Ascending aorta (tissue), 2 donors: ENCODE measurements at places on chromosomes 12 and 14.

DNA sequence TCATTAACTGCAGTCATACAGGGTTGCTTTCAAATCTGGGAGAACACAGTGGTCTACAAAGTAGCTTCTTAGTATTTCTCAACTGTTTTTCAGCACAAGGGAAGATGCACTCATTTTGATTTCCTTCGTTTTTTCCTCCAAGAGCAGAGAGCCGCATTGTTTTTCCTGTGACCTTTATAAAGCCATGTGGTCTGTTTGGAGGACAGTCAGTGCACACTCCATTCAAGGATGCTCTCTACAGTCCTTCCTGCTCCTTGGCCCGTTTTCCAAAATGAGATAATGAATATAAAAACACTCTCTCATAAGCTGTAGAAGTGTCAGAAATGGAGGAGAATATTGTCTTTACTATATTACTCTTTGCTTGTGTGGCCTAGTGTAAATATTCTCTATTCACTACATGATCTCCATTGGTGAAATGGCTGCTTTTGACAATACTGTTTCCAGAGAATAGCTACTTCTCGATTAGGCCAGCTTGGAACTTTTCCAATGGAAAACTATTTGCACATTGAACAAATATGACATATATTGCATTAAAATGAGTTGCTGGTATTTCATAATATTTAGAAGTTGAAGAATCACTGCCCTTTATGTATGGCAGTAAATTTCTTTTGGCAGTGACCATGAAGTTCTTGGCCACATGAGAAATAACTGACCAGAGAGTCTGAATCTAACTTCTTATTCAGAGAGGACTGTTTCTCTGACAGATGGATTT is 393.1 kb upstream of the RGS6 start:
- H3K4me1 ChIP-seq: peaks cover 3% of the 10 kb centered on the region
- H3K36me3 ChIP-seq: no peaks in the 10 kb centered on the region
- peak overlapping the region; percentile 13 for H3K4me3 ChIP-seq
- no peak for DNase-seq
- no peaks in the 10 kb centered on the region for H3K27me3 ChIP-seq

DNA sequence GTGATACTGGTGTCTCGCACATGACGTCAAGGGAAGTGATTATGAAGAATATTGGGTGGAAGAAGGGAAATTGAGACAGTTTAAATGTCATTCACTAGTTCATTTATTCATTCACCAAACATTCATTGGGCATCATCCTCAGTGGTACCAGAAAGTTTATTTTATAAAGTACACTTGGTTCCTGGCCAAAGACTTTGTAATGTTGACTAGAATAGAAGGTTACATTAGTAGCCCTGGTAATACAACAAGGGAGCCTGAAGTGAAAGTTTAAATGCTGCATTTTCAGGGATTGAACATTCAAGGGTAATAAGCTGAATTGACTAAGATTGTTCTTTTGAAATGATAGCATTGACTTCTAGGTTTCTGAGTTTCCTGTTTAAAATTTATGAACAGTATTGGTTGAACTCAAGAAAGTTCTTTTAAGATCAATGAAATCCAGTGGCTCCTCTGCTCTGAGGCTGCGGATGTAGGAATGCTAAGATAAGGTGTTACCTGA is 236.8 kb upstream of the BTG1 start:
- H3K27ac ChIP-seq: no peak overlapping the region
- DNase-seq: no peak
- no peak overlapping the region for H3K4me3 ChIP-seq
- H3K4me1 ChIP-seq: no peaks in the 10 kb centered on the region
- H3K36me3 ChIP-seq: no peaks in the 10 kb centered on the region

- no peaks in the 10 kb centered on the region for H3K4me1 ChIP-seq
- H3K27me3 ChIP-seq: no peaks in the 10 kb centered on the region
- H3K36me3 ChIP-seq: no peaks in the 10 kb centered on the region
- no peak overlapping the region for H3K27ac ChIP-seq
These were observed 447.9 kb upstream of the TMEM132C start for GRCh38 chr12:127819056-127819455.

- DNase-seq: no peak
- peak within 1 kb of the TSS; percentile 36 for H3K4me3 ChIP-seq
- no peaks in the 10 kb centered on the region for H3K27me3 ChIP-seq
- H3K4me1 ChIP-seq: peaks cover 6% of the 10 kb centered on the region
These were observed at the start of gene C12orf42 for GRCh38 chr12:103495469-103496456. Gene C12orf42, minus strand, starts transcription at chr12:103495968. Its CDS starts 17,542 bp downstream, at chr12:103478426.

GRCh38 chr14:23162800-23163199 is 20.7 kb downstream of the SLC7A8 start:
- H3K36me3 ChIP-seq: peaks cover 17% of the 10 kb centered on the region
- H3K27ac ChIP-seq: no peak overlapping the region
- peaks cover 4% of the 10 kb centered on the region for H3K4me1 ChIP-seq
